ENCODE measurements at places on chromosomes 3 and 15.

DNA sequence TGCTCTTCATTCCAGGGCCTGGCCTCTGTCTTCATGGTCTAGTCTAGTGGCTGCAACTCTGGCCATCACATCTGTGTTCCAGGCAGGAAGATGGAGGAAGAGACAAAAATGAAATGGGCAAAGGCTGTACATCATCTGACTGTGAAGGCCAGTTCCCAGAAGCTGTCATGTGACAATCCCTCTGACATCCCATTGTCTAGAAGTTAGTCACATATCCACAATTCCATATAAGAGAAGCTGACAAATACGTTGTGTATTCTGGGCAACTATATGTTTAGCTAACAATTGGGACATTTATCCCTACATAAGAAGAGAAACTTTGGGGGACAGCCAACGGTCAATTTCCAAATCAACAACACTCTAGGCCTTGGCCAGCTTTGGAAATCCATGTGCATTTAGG, 34.5 kb upstream of the C3orf70 start:
- no peak for DNase-seq

GRCh38 chr3:31918179-31919150, 62.6 kb downstream of the OSBPL10 start:
- DNase-seq = no peak

- no peak for DNase-seq
Measured at GRCh38 chr3:24359102-24359501, 135.5 kb downstream of the THRB start.

DNA sequence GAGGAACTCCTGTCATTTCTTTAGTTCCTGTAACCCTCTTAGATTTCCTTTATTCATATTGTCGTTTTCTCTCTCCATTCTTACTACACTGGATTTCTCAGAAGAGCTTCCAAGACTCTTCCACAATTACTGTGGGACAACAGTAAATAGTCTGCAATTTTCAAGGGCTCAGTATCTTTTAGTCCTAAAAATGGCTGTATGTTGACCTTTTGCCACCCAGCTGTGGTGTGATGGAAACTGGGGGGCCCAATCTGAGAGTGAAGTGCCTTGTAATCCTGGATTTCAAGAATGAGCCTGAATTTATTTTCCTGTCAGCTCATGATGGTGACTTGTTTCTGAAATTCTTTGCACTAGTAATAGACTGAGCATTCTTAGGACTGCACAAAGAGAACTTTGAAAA, 277.6 kb upstream of the RASGRP1 start:
- no peak for DNase-seq

DNA sequence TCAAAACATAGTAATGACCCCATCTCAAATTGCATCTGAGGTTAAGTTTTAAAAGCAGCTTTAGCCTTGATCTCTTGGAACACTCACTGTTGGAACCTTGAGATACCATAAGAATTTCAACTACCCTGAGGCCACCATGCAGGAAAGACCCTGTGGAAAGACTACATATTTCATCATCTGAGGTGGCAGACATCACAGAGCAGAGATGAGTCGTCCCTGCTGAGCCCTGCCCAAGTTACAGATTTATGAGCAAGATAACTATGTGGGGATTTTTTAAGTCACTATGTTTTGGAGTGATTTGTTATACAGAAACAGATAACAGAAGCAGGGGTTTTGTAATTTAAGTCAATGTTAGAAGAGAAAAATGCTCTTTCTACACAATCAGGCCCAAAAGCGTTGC, 168.4 kb downstream of the STAC start:
- DNase-seq = no peak

- DNase-seq = peak; percentile 51
Measured at GRCh38 chr15:78077871-78078210, 330 bp upstream of the TBC1D2B start.

GRCh38 chr15:51312166-51313073, 26.0 kb downstream of the CYP19A1 start:
- DNase-seq = peak; percentile 44

DNA sequence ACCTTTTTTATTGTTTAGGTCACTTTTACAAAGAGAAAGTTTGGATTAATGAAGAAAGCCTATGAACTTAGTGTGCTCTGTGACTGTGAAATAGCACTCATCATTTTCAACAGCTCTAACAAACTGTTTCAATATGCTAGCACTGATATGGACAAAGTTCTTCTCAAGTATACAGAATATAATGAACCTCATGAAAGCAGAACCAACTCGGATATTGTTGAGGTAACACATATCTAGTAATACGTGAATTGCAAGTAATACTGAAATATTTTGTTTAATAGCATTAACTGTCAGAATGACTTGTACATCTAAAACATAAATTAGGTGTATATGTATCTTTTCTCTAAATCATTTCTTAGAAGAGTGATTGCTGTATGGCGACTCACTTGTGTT, 79.8 kb downstream of the MEF2A start:
- no peak for DNase-seq

- DNase-seq = no peak
Measured at GRCh38 chr3:23567917-23568316, 237.8 kb upstream of the UBE2E1 start.

DNA sequence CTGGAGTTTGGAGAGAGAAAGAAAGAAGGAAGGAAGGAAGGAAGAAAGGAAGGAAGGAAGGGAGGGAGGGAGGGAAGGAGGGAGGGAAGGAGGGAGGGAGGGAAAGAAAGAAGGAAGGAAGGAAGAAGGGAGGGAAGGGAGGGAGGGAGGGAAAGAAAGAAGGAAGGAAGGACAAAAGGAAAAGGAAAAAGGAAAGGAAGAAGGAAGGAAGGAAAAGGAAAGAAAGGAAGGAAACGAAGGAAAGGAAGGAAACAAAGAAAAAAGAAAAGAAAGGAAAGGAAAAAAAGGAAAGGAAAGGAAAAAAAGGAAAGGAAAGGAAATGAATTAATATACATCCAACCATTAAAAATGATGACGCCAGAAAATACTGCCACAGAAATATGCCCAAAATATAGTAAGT, 18.7 kb upstream of the OR4F6 start:
- DNase-seq = no peak

DNA sequence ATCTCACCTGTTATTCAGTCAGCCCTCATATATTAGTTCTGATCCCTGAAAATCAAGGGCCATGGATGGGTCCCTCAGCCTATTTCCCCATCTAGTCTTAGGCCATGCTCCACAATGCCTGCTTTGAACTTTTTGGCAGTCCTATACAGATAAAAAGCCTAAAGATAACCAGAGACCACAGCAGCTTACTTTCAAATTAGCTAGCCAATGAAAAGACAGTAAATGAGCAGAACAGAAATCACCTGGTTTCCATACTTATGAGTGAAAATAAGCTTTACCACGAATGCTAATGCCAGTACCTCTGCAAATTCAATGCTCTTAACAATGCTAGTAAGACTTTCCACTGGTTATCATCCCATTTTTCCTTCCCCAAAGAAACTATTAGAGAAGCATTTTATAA, 141.6 kb upstream of the SPRED1 start:
- DNase-seq = no peak

DNA sequence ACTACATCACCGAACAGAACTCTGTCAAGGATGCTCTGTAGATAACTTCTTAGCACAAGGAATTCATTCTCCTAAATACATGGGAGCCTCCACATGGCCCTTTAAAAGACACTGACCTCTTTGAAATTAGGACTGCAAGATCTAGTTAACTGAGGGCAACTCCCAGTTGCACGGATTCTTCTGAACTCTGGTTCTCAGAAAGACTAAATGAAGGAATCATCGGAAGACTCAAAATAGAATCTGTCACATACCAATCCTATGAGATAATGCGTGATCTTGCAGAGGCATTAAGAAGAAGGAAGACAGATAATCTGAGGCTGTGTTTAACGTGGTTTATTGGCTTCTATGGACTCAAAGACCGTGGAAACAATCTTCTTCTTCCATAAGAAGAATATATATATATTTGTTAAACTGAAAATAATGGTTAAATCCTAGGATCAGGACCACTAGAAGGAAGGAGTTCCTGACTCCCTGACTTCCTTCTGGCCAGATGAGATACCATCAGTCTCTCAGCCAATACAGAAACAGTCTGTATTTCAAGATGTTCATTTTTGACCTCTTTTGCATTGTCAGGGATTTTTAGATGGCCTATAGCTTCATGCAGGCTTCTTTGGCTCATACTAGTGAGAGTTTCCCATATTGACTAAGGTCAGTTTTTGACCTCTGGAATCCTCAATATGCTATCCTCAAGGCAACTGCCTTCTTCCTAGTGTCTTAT, 33.9 kb upstream of the TBC1D23 start:
- no peak for DNase-seq

DNA sequence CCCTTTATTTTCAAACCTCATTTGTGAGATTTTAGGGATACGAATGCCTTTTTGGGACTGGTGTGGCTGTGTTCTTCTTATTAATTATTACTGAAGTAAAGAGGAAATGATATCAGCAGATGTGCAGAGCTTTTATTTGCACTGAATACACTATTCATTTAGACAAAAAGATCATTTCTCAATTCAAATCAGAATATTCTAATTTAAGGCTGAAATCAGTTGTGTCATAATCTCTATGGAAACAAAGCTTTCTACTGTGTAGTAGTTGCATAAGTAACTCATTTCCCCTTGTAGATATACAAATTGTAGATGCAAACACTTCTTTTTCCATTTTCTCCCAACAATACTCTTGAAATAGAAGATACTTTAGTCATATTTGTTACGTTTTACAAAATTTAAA, 56.0 kb downstream of the PDE8A start:
- DNase-seq = no peak

- DNase-seq = no peak
Measured at GRCh38 chr3:172119266-172119969, 80.0 kb downstream of the FNDC3B start.

GRCh38 chr15:81282606-81282895, 41.4 kb downstream of the STARD5 start:
- no peak for DNase-seq

GRCh38 chr3:31670136-31670535, 137.4 kb downstream of the STT3B start:
- no peak for DNase-seq

- DNase-seq = no peak
Measured at GRCh38 chr15:40960925-40961324, 7.7 kb downstream of the CHAC1 start.

GRCh38 chr15:28933710-28934445, 48.1 kb downstream of the APBA2 start:
- no peak for DNase-seq

DNA sequence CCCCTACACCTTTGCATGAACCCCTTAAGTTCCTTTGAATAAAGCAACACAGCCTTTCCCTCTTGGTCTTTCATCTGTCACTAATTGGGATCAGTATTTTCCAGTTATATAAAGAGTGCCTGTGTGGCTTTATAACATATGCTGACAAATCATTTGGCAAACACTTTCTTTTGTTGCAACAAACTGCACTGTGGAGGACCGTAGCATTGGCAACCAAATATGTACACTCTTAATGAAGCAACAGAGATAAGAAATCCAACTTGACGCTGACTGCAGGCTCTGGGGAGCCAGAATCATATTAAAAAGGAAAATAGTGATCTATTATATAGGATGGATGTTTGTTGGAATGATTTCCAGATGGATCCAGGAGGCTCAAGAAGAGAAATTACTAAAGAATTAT, 120.1 kb upstream of the PRICKLE2 start:
- no peak for DNase-seq

DNA sequence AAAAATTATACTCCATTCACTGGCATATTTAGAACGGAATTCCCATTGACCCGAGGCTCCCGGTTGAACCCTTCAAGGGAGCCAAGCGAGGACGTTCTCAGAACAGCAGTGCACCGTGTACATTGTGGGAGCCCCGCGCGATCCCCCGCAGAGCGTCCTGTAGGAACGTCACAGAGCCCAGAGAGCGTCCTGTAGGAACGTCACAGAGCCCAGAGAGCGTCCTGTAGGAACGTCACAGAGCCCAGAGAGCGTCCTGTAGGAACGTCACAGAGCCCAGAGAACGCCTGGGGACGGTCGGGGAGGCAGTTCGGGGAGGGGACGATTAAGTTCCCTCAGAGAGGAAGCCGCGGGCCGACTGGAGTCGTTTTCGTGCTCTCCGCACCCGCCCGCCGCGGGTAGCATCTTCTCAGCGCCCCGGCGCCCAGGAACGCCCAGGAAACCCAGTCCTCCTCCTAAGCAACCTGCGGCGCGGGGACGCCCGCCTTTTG, 506 bp upstream of the ATP1B3 start:
- DNase-seq = peak; percentile 75

- DNase-seq = peak; percentile 91
Measured at GRCh38 chr15:40928821-40929659, at the start of gene DLL4. TSS of gene DLL4 (plus strand) at chr15:40929340. CDS start at chr15:40929669, 329 bp downstream.

Measured in NCI-H526 (cell line).